ENCODE measurements at places on chromosomes 4 and X.

GRCh38 chr4:112119353-112119783 is 25.9 kb upstream of the FAM241A start:
- DNase-seq, result peak; percentile 15

DNA sequence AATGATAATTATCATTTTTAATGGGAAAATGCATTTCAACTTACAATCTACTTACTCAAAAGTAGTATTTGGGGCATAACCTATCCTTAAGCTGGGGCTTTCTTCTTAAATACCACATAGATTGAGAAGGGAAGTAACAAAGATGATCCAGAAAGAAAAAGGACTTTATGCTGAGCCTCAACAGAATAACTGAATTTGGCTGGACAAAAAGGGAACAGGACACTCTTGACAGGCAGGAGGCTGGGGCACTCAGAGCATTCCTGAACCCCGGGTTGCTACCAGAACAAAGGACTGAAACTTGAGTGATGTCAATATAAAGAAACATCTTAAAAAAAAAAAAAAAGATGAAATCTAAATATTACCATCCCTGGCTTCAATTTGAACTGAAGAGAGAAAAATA is 23.9 kb downstream of the RELL1 start:
- DNase-seq, result no peak

DNA sequence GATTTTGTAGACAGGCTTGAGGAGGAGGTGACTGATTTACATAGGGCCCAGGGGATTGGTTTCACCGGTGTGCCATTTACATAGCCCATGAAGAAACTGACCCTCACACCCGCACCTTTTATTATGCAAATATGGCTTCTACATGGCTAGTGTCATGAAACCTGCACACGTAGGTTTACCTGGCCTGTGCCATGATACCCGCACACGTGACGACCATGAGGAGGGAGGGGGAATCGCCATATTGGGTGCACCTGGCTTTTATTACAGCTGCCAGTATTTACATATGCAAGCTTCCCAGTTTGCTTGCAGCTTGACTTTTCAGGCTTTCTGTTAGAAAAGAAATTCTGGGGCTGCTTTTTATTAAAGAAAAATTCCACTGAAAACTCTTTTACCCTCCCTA is 359.7 kb downstream of the ADAM29 start:
- DNase-seq, result no peak

DNA sequence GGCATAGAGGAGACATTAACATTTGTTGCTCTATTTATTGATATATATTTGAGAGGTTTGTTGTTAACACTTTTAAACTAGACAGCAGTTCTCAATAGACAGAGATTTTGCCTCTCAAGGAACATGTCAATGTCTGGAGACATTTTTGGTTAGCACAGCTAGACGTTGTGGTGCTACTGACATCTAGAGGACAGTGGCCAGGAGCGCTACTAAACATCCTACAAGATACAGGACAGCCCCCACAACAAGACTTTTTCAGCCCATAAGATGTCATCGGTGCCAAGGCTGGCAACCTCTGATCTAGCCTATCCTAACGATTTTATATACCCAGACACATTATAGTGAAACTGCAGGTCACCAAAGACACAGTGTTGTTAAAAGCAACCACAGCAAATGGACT is 18.4 kb upstream of the CTSO start:
- no peak for DNase-seq

DNA sequence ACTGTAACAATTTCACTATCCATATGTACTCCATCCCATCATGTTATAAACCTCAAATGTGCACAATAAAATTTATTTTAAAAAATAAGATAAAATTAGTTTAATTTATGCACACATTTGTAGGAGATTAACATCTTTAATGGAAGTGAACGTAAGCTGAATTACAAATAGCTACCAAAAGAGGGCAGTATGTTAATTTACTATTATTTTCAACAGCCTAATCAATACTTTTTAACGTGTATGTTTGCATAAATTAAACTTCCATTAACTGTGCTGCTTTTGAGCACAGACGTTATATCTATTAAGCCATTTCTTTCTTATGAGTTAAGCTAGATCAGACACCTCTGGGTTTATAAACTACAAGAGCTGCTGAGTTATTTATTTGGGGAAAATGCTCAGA is 56.5 kb upstream of the PHKA2 start:
- DNase-seq, result no peak

DNA sequence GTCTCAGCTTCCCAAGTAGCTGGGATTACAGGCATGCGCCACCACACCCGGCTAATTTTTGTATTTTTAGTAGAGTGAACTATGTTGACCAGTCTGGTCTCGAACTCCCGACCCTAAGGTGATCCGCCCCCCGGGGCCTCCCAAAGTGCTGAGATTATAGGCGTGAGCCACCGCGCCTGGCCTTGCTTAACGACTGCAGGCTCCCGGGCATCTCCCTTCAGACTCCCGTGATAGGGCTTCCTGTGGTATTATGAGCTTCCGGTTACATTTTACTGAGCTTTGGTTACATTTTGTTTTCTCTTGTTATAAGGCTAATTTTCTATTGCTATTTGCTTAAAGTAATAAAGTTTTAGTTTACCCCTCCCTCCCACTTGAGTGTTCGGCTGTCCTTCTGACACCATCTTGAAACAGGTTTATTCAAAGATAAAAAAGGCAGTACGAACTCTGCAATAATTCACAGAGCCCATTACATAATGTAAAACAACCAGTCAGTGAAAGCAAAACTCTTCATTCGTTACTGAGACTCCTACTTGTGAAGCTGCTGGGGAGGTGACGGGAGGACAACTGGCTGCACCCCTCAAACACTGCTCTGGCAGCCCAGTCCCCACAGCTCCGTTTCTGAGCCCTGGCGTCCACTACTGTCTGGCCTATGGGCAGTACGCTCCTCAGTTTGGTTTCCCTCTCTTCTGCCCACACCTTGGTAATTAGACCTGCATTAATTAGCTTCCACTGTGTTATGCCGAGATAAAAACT is 795.7 kb upstream of the SLIT2 start:
- DNase-seq, result no peak

DNA sequence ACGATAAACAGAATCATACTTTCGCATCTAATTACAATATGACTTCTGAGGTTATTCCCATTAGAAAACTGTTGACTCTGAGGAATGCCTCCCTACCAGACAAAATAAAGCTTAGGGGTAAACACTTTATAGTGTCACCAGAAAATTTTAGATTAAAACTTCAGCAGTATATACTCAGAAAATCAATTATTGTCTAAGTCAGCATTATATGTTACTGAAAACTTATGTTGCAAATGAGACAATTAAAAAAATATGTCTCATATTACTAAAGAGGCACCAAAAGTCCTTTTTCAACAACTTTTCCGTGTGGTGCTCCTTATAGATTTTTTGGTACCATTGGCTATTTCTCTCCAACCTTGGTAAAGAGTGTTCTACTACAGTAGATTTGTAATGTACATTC is 91.4 kb downstream of the HMGN5 start:
- no peak for DNase-seq

DNA sequence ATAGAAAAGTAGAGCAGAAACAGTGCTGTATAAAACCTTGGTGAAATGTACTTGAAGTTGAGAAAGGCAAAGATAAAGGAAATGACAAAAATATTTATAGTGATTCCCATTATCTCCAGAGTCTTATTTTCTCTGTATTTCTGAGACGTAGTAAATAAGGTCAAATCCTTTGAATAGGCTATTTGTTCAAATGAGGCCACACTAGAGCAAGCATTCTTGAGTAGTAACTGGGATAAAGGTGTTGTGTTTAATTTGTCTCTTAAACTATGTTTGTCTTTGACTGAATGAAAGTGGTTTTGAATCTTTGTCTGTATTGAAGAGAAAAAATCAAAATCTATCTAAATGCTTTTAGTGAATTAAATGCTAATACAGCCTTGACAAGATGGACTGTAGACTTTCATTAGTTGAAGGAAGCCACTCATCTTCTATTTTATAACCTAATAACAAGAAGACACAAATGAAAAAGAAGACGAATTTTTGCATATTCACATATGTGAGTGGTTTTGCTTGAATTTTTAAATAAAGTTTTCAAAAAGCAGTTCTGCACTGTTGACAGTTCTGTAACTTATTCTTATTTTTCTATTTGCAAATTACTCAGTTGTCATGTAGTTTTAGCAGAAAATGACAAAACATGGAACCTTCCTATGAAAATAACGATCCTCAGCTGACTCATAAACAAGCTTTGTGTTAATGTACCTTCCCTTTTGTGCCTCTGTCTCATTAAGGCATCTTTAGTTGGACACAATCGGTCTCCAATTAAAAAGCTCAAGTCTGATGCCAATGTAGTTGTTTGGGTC is 94.8 kb upstream of the PCDH18 start:
- no peak for DNase-seq

GRCh38 chr4:178255172-178255571 is 812.9 kb upstream of the AGA start:
- no peak for DNase-seq

GRCh38 chrX:125150231-125150630 is 169.4 kb upstream of the TEX13C start:
- DNase-seq, result no peak

- DNase-seq, result no peak
Measured at GRCh38 chrX:63635750-63636149, 149.3 kb downstream of the ARHGEF9 start.

- no peak for DNase-seq
Measured at GRCh38 chr4:46388857-46389256, 1.1 kb downstream of the GABRA2 start.

DNA sequence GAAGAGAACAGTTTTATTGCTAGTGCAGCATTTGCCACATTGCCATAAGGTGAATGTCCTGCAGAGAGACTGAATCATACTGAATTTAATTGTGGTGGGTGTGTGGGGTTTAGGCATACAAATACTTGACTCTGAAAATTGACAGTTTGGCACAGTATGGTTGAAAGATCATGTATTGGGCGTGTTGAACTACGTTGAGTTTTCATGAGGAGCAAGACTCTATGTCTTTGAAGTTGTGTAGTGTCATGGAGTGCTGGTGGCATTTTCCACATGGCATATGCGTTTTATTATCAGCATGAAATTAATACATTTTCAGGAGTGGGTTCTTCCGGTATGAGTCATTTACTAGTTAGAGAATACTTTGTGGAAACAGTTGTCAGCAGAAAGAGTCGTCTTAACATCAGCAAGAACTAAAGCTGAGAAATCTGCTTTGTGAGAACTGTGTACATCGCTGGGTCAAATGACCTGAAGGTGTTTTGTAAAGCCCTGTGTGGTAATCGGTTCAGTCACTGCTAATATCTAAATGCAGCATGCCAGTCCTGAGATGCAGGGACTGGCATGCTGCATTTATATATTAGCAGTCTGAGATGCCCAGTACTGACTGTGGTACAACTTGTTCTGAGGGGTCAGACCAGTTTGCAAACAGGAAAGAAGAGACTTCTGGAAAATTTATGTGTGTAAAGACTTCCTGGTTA is 50.3 kb downstream of the ARHGAP10 start:
- no peak for DNase-seq

DNA sequence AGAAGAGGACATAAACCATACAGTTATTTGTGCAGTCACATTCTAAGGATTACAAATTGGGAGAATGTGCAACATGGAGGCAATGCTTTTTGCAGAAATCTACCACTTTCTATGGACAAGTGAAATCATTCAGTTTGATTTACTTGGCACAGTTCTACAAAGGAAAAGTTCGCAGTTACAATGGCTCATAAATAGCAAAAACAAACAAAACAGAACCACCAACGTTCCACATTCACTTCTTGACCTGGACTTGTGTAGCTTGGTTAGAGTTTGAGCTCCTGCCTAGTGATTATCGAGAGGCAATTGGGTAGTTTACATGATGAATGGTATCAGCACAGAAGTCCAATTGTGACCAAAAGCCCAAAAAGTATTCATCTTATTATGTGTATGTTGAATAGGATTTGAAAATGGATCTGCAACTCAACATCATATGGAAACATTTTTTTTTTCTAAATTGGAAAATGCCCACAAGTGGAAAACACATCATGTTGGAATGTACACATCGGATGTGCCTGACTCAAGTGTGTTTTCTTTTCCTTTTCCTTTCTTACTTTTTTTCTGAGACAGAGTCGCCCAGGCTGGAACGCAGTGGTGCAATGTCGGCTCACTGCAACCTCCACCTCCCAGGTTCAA is 123.8 kb downstream of the LUZP4 start:
- DNase-seq, result no peak

- no peak for DNase-seq
Measured at GRCh38 chr4:12242354-12242753, 813.7 kb upstream of the HS3ST1 start.

DNA sequence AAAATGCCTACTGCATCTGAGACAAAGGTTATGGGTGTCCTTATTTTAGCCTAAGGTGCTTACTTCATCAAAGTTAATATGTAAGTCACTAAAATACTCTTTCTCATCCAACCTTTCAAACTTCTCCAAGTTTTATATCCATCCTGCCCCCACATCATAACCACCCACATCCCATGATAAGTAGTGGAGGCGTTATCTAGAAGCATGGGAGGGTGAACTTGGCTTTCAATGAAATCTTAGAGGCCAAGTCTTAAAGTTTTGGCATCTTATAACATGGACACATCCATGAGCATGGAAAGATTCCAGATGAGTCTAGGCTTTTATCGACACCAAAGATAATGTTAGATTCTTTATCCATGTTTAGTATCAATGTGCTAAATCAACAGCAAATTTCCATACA is 22.9 kb upstream of the SEC24D start:
- DNase-seq, result no peak

GRCh38 chr4:113435893-113436292 is 325.6 kb downstream of the CAMK2D start:
- DNase-seq, result peak; percentile 19

GRCh38 chr4:132614682-132615081 is 534.4 kb upstream of the PCDH10 start:
- DNase-seq, result no peak

- DNase-seq, result no peak
Measured at GRCh38 chr4:53132132-53132891, 233.5 kb downstream of the SCFD2 start.

DNA sequence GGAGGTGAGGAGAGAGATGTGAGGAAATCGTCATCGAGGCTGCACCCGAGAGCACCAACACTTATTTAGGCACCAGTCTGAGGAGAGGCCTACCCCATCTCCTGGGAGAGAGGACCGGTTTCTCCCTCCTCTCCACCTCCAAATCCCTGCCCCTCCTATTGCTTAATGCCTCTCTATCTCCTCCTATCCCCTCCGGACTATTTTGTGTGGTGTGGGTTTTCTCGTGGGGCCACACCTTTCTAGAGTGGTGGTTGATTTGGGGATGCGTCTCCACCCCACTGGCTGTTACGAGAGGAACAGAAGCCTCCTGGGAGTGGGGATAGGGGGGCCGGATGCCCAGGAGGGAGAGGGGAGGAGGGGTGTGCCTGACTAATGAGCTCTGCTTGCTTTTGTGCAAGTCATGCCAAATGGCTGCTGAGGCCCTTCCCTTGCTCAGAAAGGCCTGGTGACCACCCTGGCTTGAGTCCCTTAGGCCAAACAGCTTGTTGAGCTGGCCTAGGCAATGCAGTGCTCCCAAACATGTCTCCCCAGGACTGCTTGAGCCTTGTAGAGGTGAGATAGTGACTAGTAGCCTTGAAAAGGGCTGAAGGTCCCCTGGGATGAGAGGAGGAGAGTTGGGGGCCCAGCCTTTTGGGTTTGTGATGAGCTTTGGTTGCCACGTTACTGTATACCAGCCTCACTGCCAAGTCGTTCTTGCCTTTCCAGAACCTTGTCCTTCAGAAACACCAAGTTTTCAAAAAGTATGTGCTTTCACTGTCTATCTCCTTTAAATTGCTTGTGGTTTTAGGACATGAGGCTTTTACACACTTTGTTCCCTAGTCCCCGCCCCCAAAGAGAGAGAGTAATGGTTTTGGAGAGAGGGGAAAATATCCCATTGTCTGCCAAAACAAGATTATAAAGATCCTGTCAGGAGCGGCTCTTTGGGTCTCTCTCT is 1.2 kb downstream of the MSN start:
- peak; percentile 53 for DNase-seq
